ENCODE measurements at places on chromosomes 3 and 15.

DNA sequence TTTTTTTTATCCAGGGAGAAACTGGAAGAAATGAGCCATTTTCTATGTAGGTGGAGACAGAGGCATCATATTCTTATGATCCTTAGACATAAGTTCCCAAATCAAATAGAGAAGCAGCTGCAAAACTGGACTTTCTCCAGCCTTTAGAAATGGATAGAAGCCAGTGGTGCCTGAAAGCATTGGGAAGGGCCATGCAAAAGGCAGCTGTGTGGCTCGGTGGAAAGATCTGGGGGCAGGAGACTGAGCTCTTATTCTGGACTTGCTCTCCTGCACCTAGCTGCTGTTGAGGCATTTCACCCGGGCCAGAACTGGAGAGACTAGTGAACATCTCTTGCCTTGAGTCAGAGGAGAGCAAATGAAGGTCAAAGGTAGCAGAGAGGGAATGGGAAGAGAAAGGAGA lies 73.1 kb downstream of the TFG start:
- DNase-seq, result no peak

GRCh38 chr3:23170291-23170690 lies 32.8 kb upstream of the UBE2E2 start:
- no peak for DNase-seq

GRCh38 chr15:99084965-99085364 lies 19.9 kb upstream of the SYNM start:
- no peak for DNase-seq

GRCh38 chr15:70559265-70560239 lies 203.8 kb downstream of the UACA start:
- peak; percentile 22 for DNase-seq

DNA sequence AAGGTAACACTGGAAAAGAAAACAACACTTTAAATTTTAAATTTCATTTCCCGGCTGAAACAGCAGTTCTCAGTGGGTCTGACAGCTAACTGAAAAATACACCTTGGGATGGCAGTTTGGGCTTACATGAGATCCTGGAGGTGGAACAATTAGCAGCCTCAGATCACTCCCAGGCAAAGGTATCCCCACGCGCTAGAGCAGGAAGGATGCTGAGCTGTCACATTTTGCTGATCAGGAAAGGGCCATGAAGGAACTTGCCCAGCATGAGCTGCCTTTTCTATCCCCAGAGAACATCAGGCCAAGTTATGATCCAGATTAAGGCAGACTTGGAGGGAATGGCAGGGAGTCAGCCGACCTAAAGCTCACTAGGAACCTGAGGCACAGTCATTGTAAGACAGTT lies 204.8 kb upstream of the SLC2A2 start:
- no peak for DNase-seq

GRCh38 chr3:102471001-102471400 lies 36.2 kb downstream of the ZPLD1 start:
- no peak for DNase-seq

DNA sequence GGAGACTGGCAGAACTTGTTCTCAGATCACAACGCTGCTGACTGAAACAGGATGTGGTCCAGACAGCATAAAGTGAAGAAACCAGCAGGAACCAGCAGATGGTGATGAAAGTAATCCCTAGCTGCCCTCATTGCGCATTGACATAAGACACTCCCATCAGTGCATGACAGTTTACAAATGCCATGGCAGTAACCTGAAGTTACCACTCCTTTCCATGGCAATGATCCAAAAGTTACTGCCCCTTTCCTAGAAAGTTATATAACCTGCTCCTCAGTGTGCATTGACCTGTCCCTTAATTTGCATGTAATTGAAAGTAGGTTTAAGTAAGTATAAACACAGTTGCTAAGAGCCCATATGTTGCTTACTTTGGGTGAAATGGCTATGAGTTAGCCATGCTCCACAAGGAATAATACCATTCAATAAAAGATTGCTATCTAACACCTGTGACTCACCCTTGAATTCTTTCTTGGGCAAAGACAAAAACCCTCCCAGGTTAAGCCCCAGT lies 149.1 kb upstream of the CD96 start:
- peak; percentile 2 for DNase-seq

GRCh38 chr15:31296646-31297574 lies 29.7 kb upstream of the KLF13 start:
- no peak for DNase-seq

DNA sequence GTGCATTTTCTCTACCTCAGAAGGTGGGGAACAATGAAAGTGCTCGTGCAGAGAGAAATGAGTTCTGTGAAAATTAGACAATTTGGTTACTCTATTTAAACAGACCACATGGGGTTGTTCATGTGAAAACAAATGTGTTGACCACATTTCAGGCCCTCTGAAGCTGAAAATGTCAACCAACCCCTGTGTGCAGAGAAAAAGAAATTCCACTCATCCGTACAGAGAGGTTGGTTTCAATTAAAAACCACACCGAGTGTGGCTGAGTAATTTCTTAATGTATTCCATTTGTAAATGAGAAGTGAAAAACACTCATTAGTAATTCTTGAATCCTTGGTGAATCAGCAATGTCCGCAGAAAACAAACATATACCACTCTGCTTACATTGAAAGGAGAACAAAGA lies 46.9 kb upstream of the SLC7A14 start:
- no peak for DNase-seq

DNA sequence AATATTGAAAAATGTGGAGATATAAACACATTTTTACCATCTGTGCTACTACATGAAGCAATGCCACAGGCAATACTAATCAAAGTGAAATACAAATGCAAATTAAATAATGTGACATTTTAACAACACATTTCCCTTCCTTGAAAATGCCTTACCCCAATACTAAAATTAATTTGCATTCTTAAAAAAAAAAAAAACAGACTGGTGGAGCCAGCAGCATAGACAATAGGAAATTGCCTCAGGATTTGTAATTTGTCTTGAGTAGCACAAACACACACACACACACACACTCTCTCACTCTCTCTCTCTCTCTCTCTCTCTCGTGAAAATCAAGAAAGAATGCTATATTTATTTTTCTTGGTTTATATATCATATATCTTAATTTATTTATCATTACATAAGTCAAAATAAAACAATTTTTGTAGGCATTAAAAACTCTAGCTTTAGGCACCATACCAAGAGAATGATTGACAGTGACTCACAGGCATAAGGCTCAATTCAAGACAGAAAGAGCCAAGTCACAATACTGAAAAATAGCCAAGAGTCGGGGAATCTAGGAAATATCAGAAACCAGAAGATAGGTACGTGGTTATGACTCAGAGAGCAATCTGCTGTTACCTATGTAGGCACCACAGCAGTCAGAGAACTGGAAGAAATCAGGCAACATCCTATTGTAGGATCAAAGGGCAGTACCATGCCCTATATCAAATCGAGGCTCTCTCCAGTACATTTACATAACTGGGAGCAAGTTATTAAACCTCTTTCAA lies 23.0 kb downstream of the SUCNR1 start:
- no peak for DNase-seq

- DNase-seq, result no peak
Observed at GRCh38 chr15:33857726-33858125, 110.6 kb upstream of the CHRM5 start.

- DNase-seq, result no peak
Observed at GRCh38 chr3:97896547-97896946, 74.7 kb downstream of the CRYBG3 start.

DNA sequence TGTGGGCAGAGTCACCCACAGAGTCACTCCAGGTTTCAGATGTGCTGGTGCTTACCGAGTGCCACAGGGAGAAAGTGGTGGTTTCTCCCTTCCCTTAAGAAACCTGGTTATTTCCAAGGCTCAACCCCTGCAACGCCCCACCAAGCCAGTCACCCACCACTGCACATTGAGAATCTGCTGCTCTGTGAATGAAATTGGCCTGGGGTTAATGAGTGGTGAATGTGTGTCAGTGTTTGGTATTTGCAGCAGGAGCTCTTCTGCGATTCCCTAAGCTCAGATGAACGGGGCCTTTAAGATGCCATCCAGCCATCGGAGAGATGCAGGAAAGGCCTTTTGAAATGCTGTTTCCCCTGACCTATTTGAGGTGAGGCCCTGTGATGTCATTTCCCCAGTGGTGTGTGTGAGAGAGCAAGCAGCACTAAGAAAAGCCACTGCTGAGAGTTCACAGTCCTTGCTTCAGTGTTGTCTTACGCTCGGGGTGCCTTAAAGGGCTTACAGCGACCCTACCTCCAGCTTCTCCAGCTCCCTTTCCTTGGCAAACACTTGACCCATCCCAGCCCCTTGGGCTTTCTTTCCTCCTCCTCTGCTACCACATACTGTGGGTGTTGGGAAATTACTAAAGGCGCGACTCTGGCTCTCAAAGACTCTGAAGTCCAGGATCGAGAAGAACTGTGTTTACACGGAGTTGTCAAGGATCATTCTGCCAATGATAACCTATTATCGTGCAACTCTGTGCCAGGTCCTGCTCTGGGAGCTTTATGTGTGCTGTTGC lies 68.9 kb downstream of the SMAD3 start:
- peak; percentile 29 for DNase-seq

GRCh38 chr3:14872706-14873105 lies 53.9 kb downstream of the FGD5 start:
- DNase-seq, result no peak

GRCh38 chr3:145557405-145557804 lies 603.6 kb downstream of the PLOD2 start:
- DNase-seq, result no peak

GRCh38 chr15:40310001-40310959 lies 2.5 kb upstream of the PLCB2 start:
- peak; percentile 45 for DNase-seq

GRCh38 chr3:177426878-177427495 lies 229.7 kb upstream of the TBL1XR1 start:
- no peak for DNase-seq

DNA sequence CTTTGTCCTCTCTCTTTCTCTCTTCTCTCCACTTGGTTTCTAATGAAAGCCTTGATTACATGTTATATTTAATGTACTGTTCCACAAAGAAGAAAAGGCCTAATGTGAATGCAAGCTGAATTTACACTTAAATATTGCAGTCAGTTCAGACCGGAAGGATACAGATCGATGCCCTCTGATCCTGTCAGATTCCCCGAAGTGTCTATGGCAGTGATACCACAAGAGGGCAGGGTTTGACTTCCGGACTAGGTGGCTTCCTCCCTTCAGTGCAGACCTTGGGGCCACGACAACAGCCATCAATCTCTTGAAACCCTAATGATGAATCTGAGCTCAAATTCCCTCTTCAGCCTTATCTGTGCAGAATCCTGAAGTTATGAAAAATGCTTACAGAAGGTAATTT lies 29.5 kb downstream of the AGTR1 start:
- no peak for DNase-seq

DNA sequence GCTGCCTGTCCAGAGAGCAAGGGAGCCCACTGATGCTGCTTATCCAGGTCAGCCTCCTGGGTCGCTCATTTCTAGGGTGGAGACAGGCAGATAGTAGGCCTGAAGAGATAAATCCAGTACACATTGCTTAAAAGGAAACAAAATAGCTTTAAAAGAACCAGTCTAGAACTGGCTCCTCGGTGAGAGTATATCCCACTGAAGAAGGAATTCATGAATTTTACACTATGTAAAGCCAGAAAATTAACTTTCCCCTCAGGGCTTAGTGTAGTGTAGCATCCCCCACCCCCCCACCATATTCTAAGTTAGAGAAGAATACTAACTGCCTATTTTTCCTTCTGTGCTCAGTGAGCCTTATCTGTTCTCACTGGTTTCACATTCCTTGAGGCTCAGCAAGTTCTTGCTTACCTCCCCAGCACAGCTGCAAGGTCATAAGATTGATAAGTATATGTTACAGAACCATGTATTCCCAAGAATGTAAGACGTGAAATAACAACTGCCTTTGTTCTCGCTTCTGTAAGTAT lies 30.5 kb upstream of the NOX5 start:
- DNase-seq, result no peak

GRCh38 chr3:143832433-143832832 lies 15.8 kb downstream of the SLC9A9 start:
- DNase-seq, result no peak

- peak; percentile 1 for DNase-seq
Observed at GRCh38 chr3:158539414-158540014, 31.5 kb upstream of the MLF1 start.

- no peak for DNase-seq
Observed at GRCh38 chr3:11238880-11239279, 33.3 kb upstream of the ATG7 start.

DNA sequence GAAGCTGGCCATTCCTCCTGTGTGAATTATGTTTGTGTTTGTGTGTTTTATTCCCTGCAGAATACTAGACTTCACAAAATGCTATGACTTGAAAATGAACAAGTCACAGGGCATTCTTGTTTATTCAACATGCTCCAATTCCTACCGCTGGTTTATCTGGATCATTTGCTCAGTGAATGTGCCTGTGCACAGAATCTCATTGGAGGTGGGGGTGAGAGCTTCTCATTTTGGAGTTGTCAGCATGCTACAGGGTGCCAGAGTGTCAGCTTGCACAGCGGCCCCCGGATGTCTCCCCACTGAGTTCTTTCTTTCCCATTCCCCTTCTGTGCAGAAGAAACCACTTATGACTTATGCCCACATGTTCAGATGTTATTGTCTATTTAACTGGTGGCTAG lies 428.7 kb downstream of the ROBO2 start:
- no peak for DNase-seq

- DNase-seq, result no peak
Observed at GRCh38 chr15:74621546-74621920, 5.9 kb downstream of the CLK3 start.

DNA sequence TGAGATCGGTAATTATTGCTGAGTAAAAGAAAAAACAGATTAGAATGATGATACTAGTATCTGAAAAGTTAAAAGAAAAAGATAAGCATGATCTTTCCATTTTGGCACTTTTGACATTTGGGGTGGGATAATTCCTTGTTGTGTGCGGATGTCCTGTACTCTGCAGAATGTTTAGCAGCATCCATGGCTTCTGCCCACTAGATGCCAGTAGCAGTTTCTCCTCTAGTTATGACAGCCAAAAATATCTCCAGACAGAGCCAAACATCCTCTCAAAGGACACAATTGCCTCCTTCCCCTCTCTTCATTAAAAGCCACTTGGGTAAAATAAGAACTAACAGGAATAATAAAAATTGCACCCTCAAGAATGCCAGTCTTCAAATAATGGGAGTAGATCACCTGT lies 468.8 kb upstream of the GRM7 start:
- DNase-seq, result no peak

- no peak for DNase-seq
Observed at GRCh38 chr3:23183731-23184130, 19.4 kb upstream of the UBE2E2 start.

DNA sequence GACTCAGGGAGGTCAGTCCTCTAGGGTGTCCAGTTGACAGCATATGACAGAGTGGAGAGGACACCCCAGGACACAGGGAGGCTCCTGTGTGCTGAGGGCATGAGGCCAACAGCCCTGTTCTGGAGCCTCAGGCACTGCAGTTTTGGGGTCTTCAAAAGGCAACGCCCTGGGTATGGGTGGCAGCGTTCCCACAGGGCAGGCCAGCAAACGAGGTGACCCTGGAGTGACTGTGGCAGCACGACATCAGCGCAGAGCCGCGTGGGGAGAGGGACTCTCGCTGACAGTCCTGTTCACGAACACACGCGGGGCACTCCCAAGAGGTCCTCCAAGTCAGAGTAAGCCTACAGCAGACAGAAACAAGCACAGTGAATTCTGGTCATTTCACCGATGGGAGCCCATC lies 41.4 kb upstream of the VPS8 start:
- no peak for DNase-seq
